Activated CD4-positive, CD25-positive, alpha-beta regulatory T cell treated with anti-CD3 and anti-CD28 coated beads, Interleukin-2, amount 50 U/mL, for 72 hours (primary cell): ENCODE measurements at places on chromosomes 12 and 14.

GRCh38 chr12:72035625-72036024 is 97.0 kb downstream of the TPH2 start:
- DNase-seq, result no peak

GRCh38 chr12:23750923-23751322 is 198.5 kb downstream of the SOX5 start:
- no peak for DNase-seq

DNA sequence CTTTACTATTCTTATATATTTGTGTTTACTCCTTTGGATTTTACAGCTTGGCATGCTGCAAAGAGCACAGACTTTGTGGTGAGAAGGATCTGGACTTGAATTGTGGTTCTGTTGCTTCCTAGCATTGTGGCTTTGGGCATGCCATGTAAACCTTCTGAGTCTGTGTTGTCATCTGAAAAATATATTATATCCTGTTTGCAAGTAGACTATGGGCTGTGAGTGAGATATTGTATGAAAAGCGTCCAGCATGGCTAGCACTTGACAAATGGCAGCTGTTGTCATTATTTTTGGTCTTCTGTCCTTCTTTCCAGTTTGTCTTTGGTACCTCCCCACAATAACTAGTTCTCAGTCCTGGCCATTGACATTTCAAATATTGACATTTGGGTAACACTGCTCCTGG is 61.8 kb upstream of the DACT1 start:
- no peak for DNase-seq

DNA sequence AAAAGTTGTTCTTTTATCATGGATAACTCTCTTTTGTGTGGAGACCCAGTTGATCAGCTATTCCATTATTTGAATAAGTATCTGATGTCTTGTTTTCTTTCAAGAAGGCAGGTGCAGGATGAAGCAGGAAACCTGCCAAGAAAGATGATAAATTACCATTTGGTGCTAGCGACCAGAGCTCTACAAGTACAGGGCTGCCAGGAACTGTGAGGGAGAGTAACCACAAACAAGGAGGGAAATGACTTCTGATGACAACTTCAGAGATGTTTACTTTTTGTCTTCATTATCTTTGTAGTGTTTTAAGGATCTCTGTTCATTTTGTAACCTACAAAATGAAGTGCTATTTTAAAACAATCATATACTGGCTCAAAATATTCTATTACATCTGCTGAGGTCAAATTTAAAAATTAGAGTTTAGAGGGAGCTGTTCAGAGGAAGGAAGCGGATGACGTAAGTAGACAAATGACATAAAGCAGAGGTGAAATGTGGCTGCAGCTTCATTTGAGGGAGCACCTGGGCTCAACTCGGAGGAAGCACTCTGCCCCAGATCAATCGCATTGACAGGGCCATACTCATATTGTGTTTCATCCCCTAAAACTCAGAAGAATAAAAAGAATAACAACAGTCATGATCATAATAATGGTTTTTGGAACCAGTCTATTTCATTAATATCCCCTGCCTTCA is 226.8 kb downstream of the C12orf42 start:
- no peak for DNase-seq

DNA sequence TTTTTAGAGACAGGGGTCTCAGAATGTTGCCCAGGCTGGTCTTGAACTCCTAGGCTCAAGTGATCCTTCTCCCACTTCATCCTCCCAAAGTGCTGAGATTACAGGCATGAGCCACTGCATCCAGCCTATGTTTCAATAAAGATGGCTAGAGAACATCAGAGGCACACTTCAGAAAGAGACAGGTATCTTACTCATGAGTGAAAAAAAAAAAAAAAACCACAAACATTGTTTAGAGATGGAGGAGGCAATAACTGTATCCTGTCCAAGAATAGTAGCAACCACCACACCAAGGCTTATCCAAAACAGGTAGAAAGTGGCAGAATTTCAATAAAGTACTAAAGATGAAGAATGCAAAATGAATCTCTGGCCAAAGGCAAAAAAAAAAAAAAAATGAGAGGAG is 30.3 kb downstream of the EEA1 start:
- no peak for DNase-seq

- DNase-seq, result no peak
Observed at GRCh38 chr14:104593241-104593701, 11.3 kb downstream of the TMEM179 start.

- DNase-seq, result no peak
Observed at GRCh38 chr14:92832137-92832700, 38.1 kb downstream of the GOLGA5 start.

DNA sequence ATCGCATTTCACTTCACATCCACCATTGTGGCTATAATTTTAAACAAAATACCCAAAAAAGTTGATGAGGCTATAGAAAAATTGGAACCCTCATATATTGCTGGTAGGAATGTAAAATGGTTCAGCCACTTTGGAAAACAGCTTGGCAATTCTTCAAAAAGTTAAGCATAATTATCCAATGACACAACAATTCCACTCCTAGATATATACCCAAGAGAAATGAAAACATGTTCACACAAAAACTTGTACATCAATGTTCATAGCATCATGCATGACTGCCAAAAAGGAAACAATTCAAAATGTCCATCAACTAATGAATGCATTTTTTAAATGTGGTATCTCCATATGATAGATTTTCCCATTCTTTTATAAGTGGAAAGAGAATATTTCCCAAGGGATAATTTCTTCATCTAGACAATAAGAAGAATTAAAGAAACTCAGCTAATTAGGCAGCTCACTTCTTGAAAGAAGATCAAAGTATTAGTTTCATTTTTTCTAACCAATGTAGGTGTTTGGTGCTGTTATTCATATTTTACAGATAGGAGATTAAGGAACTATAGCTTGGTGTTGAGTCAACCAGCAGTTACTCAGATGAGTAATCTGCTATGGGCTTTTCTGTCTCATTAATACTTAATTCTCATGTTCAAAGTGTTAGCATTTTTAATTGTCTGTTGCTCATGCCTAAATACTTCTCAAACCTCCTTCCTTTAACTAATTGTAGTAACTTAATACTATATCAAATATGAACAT is 32.8 kb downstream of the YEATS4 start:
- DNase-seq, result no peak

- DNase-seq, result no peak
Observed at GRCh38 chr12:118144499-118144898, 8.6 kb downstream of the PEBP1 start.
